Germinal center (tissue), 1 donor: ENCODE measurements at places on chromosomes 16 and 17.

DNA sequence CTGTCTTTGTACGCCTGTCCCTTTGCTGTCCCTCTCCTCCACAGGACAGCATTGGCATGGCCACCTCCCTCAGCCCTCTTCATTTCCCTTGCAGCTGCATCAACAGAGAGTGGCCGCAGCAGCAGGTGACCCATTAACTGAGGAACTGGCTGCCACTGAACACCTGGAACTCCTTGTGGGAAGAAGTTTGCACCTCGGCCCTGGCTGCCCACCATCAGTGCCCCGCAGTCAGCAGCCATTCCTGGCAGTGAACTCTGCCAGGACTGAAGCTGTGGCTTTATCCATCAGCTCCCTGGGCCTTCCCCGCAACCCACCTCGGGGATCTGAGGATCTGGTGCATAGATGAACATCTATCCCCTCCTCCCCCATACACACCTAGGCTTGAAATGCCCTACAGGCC is 13.1 kb upstream of the RNF135 start:
- DNase-seq, result no peak

GRCh38 chr16:68860978-68861892 is 17.9 kb downstream of the TANGO6 start:
- no peak for DNase-seq

DNA sequence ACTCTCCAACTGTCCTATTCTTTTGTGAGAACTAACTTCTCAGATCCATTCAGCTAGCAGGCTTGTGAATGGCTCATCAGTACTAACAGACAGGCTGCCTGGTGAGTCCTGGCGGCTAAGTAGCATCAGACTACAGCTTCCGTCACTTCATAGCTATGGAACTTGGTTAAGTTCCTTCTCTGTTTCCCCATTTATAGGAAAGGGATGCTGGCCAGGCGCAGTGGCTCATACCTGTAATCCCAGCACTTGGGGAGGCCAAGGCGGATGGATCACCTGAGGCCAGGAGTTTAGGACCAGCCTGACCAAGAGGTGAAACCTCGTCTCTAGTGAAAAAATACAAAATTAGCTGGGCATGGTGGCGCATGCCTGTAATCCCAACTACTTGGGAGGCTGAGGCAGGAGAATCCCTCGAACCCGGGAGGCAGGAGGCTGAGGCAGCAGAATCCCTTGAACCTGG is 49.9 kb upstream of the TANGO6 start:
- no peak for DNase-seq

- DNase-seq, result no peak
Observed at GRCh38 chr16:86529160-86529559, 18.8 kb downstream of the FOXF1 start.

- no peak for DNase-seq
Observed at GRCh38 chr16:75247249-75247648, 4.2 kb downstream of the BCAR1 start.

- no peak for DNase-seq
Observed at GRCh38 chr17:77438241-77439188, 297.7 kb downstream of the SEC14L1 start.

DNA sequence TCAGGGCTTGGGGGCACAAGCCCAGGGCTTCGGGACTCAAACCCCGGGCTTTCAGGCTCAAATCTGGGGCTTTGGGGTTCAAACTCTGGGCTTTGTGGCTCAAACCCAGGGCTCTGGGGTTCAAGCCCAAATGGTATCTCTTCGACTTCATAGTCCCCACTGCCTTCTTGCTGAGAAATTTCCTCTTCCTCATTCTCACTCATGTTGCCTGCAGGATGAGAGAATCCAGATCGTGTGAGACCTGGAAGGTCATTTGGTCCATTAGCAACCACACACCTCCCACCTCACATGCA is 576 bp downstream of the ZNF768 start:
- DNase-seq, result no peak

GRCh38 chr17:13734880-13735279 is 133.2 kb upstream of the HS3ST3A1 start:
- no peak for DNase-seq

DNA sequence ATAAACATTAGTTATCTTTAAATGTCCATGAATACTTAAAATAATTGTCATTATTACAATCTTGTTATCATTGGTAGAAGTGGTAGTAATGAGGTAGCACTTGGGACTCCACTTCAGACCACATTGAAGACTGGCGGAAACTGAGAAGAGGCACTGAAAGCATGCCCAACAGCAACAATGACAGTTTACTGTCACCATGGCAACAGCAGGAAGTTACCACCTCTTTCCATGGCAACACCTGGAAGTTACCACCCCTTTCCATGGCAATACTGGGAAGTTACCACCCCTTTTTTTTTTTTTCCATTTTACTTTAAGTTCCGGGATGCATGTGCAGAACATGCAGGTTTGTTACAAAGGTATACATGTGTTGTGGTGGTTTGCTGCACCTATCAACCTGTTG is 494.9 kb upstream of the RBFOX1 start:
- no peak for DNase-seq

DNA sequence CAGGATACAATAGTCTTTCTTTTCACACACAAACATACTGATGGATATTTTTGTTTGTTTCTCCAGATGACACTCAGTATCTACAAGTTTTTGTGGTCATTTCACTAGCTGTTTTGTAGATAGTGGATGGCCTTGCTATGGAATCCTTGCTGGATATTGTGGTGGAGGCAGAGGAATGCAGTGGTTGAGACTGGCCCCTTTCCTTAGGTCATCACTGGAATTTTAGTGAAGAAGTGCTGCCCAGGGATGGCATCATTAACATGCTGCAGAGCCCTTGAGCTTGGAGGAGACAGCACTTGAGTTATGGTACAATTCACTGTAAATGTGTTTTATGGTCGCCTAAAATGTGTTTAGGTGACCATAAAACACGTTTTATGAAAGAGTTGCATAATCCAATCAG is 455.9 kb upstream of the HSBP1 start:
- no peak for DNase-seq

- no peak for DNase-seq
Observed at GRCh38 chr16:19885451-19886072, 914 bp upstream of the GPRC5B start.

GRCh38 chr17:45221081-45222013 is at the start of gene FMNL1:
TSS of gene FMNL1 (plus strand) at chr17:45221885. CDS start at chr17:45222125, 240 bp downstream.
- DNase-seq, result peak; percentile 64

DNA sequence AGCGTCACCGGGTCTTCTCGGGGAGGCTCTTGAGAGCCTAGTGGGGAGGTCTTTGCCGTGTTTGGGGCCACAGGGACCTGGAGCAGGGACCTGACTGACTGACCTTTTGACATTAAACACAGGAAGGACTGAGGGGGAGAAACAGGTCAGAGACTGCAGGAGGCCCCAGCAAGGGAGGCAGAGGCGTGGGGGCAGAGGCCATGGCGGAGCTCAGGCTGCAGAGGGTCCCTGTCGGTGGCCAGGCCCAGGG is 41.6 kb upstream of the GSE1 start:
- DNase-seq, result no peak
